ENCODE measurements at places on chromosomes 5 and 9.

DNA sequence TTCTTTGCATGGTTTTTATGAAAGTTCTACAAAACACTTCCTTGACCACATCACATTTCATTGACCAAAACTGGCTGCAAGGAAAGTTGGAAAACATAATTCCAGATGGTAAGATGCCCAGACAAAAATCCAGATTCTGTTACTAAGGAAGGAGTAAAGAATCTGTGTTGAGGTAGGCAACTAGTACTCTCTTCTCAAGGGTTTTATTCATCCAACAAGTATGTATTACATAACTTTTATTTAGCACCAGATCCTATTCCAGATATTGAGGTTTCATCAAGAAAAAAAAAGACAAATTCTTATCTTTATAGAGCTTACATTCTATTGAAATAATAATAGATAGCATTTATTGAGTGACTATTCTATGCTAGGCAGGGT is 43.2 kb upstream of the UGCG start:
- DNase-seq: no peak

- DNase-seq: no peak
Measured at GRCh38 chr9:79542735-79543620, 28.8 kb upstream of the TLE4 start.

GRCh38 chr5:142819292-142819691 is 49.1 kb downstream of the ARHGAP26 start:
- DNase-seq: no peak

DNA sequence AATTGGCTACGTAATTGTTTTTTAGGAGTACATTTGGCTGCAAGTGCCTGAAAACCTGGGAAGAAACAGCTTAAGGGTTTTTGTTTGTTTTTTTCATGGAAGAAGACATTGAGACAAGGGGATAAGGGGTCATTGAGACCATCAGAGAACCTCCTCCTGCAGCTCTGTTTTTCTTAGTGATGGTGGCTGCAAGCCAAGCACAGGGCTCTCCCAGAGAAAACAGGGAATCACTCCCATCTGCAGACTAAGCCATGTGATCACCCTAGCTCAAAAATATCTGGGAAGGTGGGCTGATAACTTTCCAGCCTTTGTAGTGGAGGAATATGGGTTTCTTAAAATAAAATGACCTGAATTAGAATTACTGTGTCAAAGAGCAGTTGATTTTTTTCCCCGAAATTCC is 25.1 kb downstream of the PALM2AKAP2 start:
- DNase-seq: no peak

DNA sequence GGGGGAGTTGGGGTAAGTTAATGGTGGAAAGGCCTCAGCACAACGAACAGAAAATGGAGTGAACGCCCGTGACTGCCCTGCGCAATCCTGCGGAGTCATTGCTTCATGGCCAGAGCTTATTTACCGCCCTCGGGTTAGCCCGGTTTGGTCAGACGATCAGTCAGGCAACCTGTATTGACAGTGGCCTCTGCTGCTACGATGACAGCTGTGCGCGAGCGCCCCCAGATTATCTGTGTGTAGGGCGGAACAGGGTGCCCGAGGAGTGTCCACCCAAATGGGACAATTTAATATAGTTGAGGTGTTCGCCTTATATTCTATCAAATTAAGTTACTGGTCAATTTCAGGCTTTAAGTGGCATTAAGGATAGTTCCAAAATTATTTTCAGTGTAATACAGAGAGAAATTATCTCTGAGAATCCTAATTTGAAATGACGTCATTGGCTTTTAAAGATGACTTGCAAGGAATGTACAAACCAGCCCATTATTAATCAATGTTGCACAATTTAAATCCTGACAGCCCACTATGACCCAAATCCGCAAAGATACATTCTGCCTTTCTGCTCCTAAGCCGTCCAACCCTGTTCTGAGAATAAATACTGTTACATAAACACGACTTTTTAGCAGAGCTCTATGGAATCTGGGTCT is 879 bp upstream of the UBQLN1 start:
- peak; percentile 53 for DNase-seq

- no peak for DNase-seq
Measured at GRCh38 chr9:2727966-2728613, 10.8 kb downstream of the KCNV2 start.

- DNase-seq: no peak
Measured at GRCh38 chr9:120393386-120394057, 186.4 kb downstream of the CDK5RAP2 start.

DNA sequence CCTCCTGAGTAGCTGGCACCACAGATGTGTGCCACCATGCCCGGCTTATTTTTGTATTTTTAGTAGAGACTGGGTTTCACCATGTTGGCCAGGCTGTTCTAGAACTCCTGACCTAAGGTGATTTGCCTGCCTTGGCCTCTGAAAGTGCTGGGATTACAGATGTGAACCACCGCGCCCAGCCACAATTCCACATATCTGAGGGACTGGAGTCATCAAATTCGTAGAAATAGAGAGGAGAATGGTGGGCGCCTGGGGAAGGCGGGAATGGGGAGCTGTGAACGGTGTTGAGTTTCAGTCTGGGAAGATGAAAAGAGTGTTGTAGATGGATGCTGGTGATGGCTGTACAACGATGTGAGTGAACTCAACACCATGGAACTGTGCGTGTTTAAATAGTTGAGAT is 1.9 kb upstream of the ABO start:
- no peak for DNase-seq

DNA sequence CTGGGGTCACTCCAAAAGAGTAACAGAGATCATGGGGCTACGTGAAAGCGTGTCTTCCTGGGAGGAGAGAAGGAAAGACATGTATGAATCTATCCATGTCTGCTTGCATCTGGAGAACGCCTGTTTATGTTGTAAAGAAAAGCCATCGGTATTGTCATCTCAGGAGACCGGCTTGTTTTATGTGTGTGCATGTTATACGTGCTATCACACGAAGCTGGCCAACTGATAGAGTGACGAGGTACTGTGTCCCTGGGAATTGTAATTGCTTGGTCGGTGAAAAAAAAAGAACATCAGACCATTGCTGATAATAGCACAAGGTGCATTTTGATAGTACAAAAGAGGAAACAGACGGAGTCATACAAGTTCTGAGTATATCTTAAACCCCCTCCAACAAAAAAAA is 370 bp upstream of the CDH6 start:
- DNase-seq: no peak

DNA sequence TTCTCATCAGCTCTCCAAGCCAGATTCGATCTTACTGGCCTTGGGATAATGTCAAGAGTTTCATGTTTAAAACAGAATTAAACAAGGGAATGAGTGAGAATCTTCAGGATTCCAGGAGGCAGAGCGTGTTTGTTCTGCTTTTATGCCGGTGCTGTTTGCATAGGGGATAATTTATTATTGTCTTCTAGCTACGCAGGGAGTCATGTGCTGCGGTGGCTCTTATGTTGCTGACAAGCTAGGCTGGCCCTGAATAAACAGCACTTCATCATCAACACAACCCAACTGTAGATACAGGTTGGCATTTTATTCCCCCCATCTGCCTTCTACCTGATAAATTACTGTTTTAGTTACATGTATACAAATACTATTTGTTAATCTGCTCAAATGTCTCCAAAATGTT is 47.1 kb upstream of the PCA3 start:
- DNase-seq: no peak

DNA sequence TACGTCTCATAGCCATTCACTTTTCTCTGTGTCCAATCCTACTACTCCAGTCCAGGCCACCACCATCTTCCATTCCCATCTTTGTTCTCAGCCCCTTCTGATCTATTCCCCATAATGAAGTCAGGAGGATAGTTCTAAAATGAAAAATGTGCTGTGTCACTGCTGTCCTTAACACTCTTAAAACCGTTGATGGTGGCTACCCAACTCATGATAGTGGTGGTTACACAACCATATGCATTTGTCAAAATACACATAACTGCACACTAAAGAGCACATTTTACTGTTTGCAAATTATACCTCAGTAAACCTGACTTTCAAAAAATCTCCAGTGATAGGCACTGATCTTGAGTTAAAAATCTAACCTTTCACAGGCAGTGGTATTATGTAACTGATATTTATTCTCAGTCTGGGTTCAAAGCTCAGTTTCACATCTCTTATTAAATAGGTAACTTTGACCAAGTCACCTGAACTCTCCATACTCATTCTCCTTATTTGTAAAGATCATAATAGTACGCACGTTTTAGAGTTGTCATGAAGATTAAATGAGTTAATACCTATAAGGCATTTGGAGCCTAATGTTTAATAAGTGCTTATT is 24.6 kb upstream of the ADRB2 start:
- DNase-seq: no peak

DNA sequence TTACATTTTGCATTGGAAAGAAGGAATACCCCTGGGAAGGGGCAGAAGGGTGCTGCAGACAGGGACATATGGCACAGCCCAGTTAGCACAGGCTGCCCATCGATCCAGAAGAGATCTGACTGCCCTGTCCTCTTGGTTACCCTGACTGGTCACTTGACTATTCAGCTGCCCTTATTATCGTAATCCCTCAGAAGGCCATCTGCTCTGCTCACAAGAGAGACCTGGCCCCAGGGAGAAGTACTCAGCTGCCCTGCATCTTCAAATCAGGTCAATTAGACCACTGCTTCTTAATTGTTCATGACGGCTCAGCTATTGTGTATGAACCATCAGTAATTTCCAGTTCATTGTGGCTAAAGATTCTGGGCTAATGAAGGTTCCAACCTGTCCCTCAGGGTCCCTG is 345.0 kb downstream of the TLE1 start:
- no peak for DNase-seq

DNA sequence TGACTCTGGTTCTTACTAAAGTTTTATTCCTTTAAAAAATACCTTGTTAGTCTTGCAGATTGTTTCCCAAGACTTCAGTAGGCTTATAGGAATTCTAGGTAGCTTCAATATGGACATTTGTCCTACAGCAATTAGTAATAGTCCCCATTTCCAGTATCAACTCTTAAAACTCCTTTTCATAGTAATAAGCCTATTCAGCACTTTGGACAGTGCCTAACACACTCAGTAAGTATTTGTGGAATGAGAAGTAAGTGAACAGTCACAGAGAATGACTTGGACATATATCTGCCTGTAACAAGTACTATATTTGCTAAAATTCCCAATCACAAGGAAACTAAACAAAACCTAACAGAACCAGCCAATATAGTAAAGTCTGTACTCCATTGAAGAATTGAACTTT is 1291.8 kb upstream of the DMAC1 start:
- DNase-seq: no peak

GRCh38 chr5:124627815-124628595 is 118.4 kb downstream of the ZNF608 start:
- no peak for DNase-seq

DNA sequence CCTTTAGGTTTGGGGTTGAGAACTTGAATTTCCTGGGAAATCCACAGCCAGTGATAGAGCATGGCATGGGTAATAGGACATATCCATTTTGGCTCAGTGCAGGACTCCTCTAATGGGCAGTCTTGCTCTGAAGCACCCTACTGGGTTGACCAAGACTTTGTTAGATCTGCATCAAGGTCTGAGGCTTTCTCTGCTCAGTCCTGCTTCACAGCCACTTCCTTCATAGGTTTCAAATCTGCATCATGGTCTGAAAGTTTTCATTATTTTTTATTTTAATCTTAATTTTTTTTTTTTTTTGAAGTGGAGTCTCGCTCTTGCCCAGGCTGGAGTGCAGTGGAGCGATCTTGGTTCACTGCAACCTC is 36.5 kb downstream of the KIF2A start:
- DNase-seq: no peak

DNA sequence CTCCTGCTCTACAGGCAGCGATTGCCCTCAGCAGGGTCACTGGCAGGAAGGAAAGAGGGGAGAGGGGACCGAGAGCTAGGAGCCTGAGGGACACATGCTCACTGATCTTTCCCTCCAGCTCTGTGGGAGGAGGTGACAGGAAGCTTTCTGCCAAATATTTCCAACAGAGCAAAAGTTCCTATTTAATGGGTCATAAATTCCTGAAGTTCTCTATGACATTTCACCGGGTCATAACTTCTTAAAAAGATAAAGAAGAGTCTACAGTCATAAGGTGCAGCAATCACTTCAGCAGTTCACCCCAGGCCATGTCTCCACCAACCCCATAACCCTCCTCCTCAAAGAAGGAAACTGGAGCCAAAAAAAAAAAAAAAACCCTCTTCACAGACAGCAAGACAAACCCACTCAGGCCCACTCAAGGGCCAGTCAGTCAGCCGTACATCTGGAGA is 481.1 kb downstream of the NR2F1-AS1 start:
- no peak for DNase-seq

DNA sequence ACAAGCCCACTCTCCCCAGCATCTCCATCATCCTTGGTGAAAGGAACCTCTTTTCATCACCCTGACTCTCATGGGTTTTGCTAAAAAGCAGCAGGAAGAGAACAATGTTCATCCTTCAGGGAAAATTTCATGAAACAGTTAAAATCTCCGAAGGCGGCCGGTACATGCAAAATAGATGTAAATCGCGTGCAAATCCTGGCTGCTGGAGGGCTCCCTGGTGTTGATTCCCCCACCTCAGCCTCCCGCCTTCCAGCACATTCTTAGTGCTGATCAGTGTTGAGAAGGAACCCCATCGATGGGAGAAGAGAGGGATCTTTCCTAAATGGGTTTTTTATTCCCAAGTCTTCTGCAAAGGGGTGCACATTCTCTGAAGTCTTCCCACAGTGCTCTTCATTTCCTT is 8.7 kb upstream of the GFI1B start:
- no peak for DNase-seq

- DNase-seq: no peak
Measured at GRCh38 chr5:143350341-143350740, 53.1 kb downstream of the NR3C1 start.

GRCh38 chr5:54415896-54416601 is 39.5 kb upstream of the HSPB3 start:
- DNase-seq: no peak

DNA sequence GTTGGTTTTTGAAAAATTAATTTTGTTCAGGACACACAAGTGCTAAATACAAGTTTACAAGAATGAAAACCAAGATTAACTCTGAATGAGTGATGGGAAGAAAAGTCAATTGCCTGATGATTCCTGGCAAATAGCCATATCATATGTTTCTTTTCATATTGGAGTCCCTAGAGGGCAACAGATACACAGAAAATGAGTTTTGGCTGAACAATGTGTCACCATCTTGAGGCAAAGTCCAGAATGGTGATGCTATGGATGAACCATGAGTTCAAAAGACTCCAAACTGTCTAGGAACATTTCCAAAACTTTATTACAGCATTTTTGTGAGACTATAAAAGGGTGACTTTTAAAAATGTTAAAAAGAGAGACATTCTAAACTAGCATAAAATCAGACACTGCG is 382.9 kb downstream of the TMEM161B start:
- DNase-seq: no peak

DNA sequence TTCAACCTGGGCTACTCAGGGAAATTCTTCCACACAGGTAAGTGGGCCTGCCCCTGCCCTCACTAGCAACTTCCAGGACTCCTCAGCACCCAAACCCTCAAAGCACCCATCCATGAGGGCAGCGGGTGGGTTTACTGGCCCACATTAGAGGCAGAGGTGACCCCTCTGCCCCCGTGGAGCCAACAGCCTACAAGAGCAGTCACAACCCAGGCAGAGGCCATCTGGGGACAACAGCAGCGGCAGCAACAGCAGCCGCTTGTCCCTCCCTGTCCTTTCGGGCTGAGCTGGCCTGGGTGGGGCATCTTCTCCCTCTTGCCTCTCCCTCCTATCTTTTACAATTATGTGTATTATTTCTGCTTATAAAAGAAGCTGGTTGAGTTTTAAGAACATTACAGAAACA is 25.1 kb downstream of the NDST1 start:
- no peak for DNase-seq

- no peak for DNase-seq
Measured at GRCh38 chr5:151499501-151500035, 52.2 kb downstream of the SLC36A1 start.

- no peak for DNase-seq
Measured at GRCh38 chr5:52897238-52897614, 91.9 kb upstream of the ITGA2 start.

- no peak for DNase-seq
Measured at GRCh38 chr9:93669958-93670207, 93.5 kb downstream of the PHF2 start.
